ENCODE measurements at places on chromosomes 16 and 17. TPM values are rescaled to one million over a fixed set of nuclear protein-coding genes. Genes with fewer than 3 reads are reported as not detected.

DNA sequence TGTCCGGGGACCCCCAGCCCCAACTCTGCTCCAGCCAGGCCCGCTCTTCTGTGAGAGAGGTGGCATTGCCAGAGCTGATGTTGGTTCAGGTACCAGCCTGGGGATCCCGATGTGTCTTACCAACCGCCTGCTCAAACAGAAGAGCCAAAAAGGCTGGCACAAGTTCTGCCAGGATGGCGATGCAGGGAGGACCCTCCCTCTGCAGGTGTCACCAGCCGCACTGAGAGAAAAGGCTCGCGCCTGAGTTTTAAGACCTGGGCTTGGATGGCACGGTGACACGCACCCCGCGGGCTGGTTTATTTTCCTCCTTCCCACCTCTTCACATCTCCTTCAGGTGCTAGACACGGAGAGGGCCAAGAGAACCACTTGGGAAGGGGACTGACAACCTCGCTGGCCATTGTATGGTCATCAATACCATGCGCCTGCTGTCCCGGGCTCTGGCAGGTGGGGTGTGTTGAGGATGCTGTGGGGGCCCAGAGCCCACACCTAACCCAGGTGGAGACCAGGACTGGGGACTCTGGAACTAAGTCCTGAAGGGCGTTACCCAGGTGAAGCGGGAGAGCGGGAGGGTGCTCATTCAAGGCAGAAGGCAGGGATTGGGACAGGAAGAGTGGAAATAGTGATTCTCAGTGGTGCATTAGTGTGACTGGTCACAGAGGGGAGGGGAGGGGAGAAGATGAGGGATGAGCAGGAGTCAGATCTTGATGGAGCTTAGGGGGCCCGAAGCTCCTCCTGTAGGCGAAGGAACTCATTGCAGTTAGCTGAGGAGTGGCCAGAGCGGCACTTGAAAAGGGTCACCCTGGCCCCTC, 16.3 kb downstream of the FOXJ1 start:
- no peak for DNase-seq

GRCh38 chr17:44850612-44851011, 2.9 kb downstream of the HIGD1B start:
- DNase-seq: no peak

DNA sequence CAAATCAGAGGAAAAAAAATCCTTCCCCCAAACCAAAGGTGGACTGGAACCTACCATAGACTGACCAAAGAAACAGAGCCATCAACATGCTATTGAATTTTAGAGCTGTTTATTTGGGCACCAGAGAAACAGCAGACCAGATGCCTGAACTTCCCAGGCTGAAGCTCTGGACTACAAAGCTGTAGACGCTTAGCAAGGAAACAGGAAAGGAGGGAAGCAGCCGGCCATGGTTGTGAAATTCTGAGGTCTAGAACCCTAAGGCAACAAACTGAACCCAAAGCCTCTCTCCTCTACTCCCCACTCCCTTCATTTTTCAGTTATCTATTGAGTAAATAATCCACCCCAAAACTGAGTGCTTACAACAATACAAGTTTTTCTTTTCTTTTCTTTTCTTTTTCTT, 45.4 kb upstream of the MEIOC start:
- DNase-seq: no peak

- no peak for DNase-seq
Observed at GRCh38 chr16:57984443-57985203, 13.7 kb upstream of the CNGB1 start.

DNA sequence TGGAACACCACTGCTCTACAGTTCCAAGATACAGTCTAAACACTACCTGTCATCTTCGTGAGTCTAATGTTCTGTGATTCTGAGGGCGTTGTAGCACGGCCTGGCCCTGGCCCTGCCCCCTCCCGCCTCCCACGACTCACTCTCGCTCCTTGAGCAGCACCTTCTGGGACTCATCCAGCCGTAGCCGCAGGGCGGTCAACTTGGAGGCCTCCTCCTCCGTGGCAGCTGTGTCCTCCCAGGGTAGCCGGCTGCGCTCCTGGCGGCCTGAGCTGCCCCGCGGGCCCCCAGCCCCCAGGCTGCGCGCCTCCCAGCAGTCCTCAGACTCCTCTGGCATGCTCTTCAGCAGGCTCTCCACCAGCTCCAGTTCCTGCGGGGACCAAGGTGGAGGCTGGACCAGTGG, 10.6 kb downstream of the CCDC102A start:
- DNase-seq: no peak

The TANGO6 gene
- total RNA-seq: 6.3 TPM

The BOLA2B gene
- total RNA-seq: 223 TPM
